Stimulated activated CD4-positive, alpha-beta T cell treated with anti-CD3 and anti-CD28 coated beads, TNF-alpha, amount 100 ng/mL, for 4 hours (primary cell): ENCODE measurements at places on chromosomes 16 and 17.

DNA sequence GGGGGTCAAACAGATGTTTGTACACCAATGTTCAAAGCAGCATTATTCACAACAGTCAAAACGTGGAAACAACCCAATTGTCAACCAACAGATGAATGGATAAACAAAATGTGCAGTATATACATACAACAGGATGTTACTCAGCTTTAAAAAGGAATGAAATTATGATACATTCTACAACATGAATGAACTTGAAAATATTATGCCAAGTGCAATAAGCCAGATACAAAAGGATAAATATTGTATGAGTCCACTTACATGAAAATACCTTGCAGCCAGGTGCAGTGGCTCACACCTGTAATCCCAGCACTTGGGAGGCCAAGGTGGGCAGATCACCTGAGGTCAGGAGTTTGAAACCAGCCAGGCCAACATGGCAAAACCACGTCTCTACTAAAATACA, 39.9 kb downstream of the UBE2G1 start:
- no peak for DNase-seq

DNA sequence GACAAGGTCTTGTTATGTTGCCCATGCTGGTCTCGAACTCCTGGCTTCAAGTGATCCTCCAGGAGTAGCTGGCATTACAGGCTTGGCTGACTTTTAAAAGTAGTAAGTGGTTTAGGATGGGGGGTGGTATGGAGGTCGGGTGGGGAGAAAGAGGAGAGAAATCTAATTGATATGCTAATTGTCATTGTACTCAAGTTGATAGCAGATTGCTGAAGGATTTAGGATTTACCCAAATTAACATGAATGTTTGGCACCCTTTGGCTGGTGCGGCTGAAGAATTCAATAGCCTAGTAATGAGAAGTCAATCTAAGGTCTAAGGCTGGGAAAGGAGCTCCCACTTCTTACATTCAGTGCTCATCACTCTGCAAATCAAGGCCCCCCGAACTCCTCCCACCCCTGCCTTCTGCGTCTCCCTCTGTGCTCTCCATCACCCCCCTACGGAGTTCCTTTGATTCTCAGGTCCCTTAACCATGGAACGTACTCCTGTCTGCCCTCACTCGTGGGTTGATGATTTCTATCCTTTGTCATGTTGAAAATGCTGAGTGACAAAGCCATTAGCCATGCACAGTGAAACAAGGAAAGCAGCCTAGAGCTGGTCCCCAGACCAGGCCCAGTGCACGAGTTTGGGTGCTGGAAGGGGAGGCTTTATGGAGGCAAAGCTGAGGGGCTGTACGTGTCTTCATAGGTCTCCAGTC, 17.3 kb downstream of the CDH13 start:
- no peak for DNase-seq

DNA sequence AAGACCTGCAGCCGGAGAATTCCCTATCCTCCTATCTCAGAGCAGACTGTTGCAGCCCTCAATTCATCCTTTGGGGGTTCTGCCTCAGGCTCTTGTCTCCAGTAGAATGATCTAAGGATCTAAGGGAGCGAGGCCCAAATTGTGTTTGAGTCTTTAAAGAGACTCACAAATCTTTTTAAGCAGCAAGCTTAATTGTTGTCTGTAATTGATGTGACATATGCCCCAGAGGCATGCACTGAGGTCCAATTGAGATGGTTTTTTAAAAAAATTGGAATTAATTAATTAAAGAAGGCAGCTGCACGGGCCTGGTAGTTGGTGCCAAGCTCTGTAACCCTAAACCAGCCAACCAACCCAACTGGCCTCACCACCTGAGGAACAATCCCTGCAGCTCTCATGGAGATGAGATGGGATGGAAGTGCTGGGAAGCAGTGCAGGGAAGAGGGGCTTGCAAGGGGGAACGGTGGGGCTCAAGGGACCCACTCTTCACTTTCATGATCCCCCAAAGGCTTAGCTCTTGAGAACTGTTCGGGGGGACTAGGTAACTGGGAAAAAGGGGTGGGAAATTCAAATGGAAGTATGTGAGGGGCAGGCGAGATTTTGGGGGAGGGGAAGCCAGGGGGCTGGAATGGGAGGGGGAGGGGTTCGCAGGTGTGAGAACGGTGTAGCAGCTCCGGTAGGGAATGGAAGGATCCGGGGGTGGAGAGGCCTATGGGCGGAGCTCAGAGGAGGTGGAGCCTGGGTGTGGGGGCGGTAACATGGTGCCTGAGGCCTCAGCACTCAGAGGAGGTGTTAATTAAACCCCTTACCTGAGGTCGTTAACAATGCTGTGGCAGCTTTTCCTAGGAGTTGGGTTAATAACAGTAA, 9.2 kb upstream of the ZNF652 start:
- no peak for DNase-seq

- no peak for DNase-seq
Measured at GRCh38 chr17:50428831-50429424, 2.9 kb downstream of the ACSF2 start.
